ENCODE measurements at places on chromosomes 11 and 22.

DNA sequence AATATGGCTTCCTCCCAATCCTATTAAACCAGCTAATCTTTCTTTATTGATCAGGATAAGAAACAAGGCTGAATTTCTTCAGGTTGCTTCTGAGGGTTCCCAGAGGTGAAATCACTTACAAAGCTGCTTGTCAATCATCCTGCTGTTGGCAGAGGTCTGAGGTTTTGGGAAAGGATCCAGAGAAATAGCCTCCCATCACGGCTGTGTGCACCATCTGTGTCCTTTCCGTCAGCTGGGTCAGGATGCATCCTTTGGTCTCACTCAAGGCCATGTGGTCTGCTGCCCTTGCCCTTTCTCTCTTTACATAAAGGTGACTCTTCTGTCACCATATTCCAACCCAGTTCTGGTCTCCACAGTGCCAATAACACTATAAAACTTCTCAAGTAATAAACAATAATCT lies 113.4 kb upstream of the TEAD1 start:
- no peak for DNase-seq

DNA sequence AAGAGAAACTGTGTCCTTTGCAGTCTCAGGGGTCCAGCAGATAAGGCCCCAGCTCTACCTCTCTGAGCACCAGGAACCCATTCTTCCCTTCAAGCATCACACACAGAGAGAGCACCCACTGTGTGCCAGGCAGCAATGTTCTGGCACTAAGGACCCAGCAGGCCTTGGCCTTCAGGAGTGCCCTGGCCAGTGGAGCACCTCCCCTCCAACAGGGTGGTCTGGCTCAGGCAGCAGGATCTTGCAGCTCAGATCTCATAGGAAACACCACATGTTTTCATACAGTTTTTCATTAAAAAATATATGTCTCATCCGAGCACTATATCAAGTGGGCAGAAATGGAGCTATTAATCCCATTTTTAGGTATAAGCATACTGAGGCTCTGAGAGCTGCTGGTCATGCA lies 410.6 kb downstream of the SOX6 start:
- DNase-seq = no peak

DNA sequence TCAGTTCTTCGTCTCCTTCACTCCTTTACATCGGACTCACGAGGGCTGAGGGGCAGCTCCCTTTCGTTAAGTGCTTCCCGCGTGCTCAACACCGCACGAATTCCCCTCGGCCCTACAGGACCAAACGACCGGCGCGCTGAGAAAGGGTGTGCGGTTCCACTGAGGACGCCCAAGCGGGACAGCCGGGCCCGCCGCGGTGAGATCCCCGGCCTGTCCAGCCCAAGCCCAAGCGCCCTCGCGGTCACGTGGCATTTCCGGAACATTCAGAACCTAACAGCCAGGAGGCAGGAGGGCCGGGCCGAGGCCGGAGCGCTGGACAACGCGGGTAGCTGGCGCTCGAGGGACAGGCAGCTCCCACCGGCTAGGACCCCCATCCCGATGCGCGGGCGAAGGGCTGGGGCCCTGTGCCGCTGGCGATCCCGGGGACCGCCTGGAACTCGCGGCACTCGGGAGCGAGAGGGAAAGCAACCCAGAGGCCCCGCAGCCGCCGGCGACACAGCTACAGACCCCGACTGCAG lies 737 bp upstream of the STIP1 start:
- DNase-seq = no peak

GRCh38 chr22:23682827-23683355 lies 7.9 kb upstream of the RGL4 start:
- DNase-seq = no peak

DNA sequence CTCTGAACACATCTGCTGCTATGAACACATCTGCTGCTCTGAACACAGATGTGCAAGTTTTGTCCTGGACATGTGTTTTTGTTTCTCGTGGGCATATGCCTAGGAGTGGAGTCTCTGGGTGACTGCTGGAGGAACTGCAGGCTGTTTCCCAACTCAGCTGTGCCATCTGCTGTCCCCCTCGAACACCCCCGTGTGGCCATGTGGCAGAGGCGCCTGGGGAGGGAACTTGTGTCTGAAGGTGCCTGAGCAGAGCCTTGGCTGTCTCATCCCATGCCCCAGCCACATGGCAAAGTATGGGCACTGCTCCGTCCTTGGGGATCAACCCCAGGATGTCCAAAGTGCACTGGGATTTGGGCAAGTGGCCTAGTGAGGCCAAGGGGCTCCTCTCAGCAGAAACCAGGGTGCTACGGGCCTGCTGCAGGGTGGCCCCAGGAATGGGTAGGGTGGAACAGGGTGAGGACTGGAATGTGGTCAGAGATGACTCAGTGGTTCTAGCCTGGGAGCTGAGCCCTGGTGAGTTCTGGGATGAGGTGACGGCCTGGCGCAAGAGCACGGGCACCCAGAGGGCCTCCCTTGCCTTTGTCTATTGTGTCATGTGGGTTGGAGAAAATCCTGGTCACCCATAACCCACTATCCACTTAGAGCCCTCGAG lies 14.7 kb downstream of the GATD1 start:
- no peak for DNase-seq

DNA sequence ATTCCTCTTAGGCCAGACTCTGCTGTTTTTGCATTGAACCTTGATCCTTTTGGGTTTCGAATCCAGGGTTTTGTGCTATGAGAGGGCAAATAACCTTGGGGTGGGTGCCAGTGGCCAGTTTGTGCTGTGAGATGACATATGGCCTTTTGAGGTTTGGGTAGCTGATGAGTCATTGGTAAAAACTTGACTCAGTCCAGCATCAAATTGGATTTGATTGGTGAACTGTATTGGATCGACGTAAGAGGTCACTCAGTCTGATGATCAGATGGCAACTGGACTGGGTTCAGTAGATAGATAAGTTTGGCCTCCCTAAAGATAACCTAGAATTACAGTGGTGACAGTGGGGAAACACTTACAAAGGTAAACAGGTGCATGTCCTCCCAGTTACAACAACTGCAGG lies 41.0 kb upstream of the XKR3 start:
- DNase-seq = no peak

DNA sequence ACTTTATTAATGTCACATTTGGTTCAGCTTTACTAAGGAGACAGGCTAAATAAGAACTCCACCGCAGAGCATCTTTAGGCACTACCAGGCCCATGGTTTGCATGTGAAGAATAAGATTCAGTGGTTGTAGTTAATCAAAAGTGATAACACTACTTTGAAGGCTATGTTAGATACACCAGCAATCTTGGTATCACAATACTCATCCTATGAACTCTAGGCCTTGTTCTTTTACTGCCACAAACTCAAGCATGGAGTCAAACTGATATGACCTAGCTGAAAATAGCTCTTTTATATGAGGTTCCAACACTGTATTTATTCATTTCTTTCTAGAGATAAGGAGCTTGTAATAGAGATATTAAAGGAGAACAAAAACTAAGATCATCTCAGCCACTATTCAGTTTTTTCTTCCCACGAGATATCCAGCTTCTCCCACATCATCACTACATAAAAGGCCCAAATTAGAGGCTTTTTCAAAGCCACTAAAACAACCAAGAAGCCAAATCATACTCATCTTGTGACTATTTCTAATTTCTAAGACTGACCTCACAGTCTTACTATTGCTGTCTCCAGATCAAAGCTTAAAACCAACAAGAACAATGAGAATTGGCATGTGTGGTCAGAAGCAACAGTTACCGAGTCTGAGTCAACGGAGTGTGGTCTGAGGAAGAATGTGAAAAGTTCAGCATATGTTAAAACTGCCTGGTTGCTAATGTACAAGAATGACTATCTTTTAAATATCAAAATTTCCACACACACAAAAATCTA lies 25.1 kb upstream of the GUCY1A2 start:
- no peak for DNase-seq

Data from cortex of kidney (tissue), 1 donor.